ENCODE measurements at places on chromosomes 1 and 21.
A peak's percentile ranks its signal among the peaks of the same experiment; 100 is the strongest.

GRCh38 chr1:16019644-16020277, 1.9 kb upstream of the HSPB7 start:
- DNase-seq: no peak

DNA sequence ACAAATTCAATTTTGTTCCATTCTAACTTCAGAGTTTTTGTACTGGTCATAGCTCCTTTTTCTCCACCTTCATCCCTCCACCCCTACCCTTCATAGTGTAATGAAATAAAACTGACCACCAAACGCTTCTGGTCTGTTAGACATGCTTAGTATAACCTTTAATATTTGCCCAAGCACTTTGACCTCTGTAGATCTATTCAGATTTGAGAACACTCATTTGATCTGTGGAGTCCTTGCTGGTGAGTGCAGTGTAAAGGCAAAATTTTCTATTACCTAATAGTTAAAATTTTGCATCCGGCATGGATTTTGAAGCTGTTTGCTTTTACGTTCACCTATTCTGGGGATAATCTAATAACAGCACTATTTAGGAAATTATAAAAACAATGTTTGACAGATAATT, 41.2 kb downstream of the TMEM200B start:
- DNase-seq: no peak

GRCh38 chr1:15736038-15736891, at the start of gene SLC25A34:
Gene SLC25A34 (plus strand): TSS chr1:15736258. CDS start chr1:15736486, 228 bp downstream.
- DNase-seq: peak; percentile 95

- no peak for DNase-seq
These were observed 133.6 kb upstream of the RAB4A start for GRCh38 chr1:229137271-229137670.

GRCh38 chr21:46183910-46184624, at the start of gene SPATC1L:
Gene SPATC1L (minus strand): TSS chr21:46184459. CDS start chr21:46182816, 1,643 bp downstream.
- DNase-seq: peak; percentile 60

DNA sequence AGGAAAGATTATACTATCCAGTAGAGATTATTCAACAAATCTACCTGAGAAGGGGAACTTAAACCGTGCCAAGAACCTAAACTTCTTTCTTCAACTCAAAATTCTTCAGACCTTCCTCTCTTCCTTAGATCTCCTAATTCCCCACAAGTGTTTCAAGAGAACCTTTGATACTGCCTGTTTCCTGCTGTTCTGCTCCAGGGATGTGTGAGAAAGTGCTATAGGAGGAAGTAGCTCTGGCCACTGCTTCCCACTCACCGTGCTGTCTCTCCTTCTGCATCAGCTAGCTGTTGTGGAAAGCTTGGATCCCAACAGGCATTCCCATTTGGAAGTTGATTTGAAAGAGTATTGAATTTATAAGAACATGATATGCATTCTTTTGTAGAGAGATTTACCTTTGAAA, 4.5 kb upstream of the NOS1AP start:
- DNase-seq: no peak

DNA sequence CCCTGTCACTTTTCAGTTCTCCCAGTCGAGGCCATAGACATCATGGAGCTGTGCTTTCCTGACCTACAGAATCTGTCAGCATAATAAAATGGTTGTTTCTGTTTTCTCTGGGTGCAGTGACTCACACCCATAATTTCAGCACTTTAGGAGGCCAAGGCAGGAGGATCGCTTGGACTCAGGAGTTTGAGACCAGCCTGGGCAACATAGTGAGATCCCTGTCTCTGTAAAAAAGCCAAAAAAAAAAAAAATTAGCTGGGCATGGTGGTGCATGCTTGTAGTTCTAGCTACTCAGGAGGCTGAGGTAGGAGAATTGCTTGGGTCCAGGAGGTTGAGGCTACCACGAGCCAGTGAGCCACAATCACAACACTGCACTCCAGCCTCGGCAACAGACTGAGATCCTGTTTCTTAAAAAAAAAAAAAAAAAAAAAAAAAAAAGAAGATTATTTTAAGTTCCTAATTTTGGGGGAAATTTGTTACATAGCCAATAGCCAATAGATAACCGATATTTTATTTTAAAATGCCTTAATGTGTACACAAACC, 196.2 kb downstream of the ADSS2 start:
- DNase-seq: no peak

DNA sequence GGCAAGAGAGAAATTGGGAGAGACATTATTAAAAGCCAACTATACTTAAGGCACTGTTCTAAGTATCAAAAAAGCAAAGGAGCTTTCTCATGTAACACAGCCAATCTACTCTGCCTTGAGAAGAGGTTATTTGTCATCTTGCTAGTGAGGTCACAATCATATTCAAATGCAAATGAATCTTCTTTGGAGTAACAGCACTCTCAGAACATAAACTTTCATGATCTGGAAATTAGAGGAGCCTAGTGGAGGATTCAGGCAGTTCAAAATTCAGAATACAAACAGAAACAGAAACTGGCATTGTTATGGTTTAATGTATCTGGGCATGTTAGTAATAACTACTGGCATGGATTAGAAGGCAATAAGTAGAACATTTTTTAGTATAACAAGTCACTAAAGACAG, 57.4 kb downstream of the ARID4B start:
- no peak for DNase-seq

DNA sequence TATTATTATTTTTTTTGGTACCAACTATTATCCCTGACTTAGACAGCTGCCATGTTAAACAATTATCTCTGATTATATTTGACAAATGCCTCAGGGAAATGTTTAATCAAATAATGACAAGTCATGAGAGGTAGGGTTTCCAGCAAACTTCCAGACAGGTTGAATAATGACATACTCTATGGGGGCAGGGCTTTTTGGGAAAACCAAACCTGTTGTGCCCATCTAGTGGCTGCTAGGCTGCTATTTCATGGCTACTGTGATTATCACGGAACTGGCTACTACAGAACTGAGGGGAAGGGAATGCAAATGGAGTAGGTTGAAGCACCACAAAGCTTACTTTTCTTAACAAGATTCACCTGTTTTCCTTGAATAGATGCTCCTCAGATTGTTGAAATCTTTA, 77.6 kb downstream of the DUSP10 start:
- no peak for DNase-seq

DNA sequence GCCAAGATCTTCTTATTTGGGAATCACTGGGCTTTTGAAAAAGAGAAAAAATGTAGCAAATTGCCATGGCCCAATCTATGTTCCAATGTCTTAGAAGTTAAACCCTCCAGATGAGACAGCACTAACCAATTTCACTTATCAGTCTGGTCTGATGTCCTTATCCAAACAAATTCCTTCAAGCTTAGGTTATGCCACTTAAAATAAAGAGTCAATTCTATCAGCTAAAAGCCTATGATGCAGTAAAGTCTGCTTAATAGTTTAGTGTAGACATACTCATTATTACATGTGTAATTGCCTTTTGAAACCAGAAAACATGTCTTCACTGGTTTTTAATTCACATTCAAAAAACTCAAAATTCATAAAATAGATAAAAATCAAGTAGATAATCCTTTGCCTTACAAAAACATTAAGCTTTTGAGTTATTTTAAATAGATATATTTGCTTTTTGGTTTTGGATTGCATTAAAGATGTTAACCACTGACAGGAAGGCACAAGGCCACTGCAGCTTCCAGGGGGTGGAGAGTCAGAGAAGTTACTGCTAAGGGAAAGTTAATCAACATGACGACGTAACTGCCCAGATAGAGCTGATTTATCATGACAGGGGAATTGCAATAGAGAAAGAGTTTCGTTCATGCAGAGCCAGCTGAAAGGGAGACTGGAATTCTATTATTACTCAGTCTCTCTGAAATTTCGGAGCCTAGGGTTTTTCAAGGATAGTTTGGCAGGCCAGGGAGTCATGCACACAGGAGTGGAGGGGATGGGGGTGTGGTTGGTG, 106.1 kb downstream of the MAP3K21 start:
- no peak for DNase-seq

DNA sequence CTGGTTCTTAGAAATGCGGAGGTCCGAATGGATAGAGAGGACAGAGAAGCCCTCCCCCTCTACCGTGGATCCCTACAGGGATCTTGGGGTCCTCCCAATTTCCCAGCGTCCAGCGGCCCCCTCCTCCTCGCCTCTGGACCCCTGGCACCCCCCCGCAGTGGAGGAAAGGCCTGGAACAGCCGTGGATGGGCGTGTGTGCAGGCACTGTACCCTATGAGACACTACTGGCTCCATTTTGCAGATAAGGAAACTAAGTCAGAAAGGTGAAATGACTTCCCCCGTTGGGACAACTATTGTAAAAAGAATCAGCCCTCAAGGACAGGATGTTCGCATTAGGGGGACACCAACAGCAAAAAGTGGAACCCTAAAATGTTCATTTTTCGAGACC, 931 bp upstream of the CLSTN1 start:
- DNase-seq: no peak

DNA sequence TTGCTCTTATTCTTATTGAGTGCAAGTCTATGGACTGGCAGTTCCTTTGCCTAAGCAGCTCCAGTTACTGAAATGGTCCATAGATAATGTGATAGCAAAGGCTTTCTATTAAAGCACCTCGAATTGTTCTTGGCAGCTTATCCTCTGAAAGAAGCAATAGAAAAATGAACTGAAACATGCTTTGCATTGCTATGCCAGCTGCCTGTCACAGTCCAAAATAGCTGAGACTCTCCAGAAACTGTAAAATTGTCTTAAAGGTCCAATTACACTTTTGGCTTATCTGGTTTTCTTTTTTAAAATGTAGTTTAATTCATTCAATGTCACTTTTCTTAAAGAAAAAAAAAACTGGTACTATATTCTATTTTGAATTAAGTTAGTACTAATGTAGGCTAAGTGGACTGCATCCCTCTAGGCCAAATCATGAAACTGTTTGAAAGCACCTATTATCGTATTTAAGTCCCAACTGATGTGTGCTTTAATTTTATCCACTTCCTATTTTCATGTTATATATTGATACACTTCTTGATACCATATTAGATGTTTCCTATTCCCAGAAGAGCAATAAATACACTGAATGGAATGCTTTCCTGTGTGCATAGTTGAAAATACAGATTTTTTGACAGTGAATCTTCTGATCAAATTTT, 208.0 kb upstream of the DEPDC1 start:
- no peak for DNase-seq

- DNase-seq: no peak
These were observed 32.4 kb upstream of the RGS7 start for GRCh38 chr1:241389400-241389799.

GRCh38 chr1:197614916-197615692, 160.2 kb downstream of the DENND1B start:
- peak; percentile 40 for DNase-seq

- no peak for DNase-seq
These were observed 111.1 kb downstream of the TLR5 start for GRCh38 chr1:223031733-223032601.

DNA sequence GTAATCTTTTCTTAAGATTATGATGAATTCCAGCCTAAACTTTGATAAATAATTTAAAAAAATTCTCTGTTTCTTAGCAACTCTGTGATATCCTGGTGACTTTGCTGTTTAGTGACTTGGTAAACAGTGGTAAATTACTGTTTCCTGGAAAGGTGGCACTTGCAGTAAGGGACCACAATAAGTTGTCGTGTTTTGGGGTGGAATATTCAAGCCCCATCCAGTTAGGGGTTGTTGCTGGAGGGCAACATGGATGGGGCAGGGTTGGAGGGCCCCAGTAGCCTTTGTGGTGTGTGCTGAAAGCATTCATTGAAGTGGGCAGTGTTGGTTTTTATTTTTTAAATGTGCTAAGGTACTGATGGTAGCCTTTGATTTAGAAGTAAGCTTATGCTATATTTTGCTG, 30.3 kb downstream of the PRDM2 start:
- DNase-seq: no peak

DNA sequence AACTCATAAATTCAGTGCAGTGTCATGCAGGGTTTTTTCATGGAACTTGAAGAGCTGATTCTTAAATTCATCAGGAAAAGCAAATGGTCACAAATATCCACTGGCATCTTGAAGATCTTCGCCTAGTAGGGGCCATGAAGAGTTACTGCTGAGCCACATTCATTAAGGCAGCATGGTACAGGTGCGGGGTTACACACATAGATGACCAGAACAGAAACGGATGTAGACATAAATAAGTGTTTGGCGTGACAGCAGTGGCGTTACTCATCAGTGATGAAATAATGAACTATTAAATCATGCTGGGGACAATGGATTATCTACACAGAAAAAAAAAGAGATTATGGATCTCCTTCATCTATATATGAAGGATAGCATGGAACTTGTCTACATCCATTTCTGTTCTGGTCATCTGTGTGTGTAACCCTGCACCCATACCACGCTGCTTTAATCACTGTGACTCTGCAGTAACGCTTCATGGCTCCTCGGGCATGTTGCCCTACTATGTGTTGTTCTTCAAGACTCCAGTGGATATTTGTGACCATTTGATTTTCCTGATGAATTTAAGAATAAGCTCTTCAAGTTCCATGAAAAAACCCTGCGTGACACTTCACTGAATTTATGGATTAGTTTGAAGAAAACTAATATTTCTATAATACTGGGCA, 161.3 kb downstream of the GALNT2 start:
- no peak for DNase-seq

DNA sequence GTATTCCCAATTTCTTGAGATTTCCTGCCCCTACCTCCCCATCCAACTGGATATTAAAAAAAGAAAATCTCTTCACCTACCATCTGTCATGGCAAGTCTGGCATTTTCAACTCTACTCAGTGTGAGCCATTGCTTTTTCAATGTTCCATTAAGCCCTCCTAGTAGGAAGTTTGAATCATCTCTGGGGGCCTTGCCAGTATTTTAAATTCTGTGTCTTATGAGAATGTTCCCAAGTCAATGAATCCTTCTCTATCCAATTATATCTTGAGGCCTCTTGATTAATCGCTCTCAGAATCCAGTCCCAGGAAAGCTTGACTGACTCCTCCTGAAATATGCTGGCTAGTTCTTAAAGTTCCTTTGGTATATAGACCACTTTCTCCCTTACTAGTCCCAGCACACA, 91.5 kb downstream of the NGF start:
- no peak for DNase-seq

GRCh38 chr1:225896937-225897549, 8.1 kb upstream of the LEFTY1 start:
- peak; percentile 79 for DNase-seq

- no peak for DNase-seq
These were observed 27.5 kb upstream of the NCAM2 start for GRCh38 chr21:20970691-20971090.

- DNase-seq: no peak
These were observed 5.2 kb upstream of the PIGC start for GRCh38 chr1:172448995-172449584.

DNA sequence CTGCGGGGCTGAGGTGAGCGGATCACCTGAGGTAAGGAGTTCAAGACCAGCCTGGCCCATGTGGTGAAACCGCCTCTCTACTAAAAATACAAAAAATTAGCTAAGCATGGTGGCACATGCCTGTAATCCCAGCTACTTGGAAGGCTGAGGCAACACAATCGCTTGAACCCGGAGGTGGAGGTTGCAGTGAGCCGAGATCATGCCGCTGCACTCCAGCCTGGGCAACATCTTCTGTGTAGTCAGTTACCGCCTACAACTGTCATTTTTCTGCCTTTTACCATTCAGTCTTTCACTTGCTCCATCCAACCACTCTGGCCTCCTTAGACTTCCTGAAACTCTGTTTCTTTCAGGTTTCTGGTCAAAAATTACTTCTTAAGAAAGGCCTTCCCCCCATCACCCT, 2.2 kb downstream of the MYCBP start:
- no peak for DNase-seq

Data from mucosa of descending colon (tissue), 3 donors.